ENCODE measurements at places on chromosomes 1 and 21.
A peak's percentile ranks its signal among the peaks of the same experiment; 100 is the strongest.

DNA sequence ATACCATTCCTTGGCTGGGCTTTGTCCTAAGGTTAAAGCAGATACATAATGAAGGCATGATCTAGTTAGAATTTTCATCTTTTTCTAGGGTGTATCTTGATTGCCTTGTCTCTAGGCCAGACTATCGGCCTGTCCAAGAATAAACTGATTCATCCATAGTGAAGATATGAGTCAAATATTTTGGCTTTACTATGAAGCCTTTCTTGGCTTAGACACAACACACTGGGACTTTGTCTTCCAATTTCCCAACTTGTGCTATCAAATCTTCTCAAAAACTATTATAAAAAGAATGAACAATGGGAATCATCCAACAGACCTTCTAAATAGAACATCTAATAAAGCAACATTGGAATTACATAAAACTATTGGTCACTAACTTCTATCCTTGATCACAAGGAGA, 64.8 kb downstream of the WARS2 start:
- H3K4me3 ChIP-seq = no peak overlapping the region
- H3K4me1 ChIP-seq = peaks cover 17% of the 10 kb centered on the region

DNA sequence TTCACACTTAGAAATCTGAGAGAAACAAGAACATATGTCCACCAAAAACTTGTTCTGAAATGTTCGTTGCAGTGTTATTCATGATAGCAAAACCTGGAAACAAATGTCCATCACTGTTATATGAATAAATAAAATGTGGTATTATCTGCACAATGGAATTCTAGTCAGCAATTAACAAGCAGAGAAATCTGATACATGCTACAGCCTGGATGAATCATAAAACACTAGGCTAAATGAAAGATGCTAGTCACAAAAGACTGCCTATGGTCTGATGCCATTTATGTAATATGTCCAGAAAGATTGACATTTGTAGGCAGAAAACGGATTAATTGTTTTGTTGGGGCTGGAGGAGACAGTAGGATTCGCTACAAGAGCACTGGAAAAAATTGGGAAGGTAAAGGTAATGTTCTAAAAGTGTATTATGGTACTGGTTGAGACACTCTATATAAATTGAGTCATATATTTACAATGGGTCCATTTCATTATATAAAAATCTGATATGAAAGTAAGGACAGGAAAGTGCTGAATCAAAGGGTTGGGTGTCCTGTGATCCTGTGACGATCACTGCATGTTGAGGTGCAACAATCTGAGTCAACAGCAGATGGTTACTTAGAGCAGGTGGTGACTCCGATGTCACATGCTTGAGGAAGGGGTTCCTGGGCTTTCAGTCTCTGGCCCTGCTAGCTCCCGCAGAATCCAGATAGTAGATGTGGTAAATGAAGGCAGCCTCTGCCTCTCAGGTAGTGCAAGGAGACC, 102.1 kb upstream of the NBPF4 start:
- no peak for DNase-seq
- no peak overlapping the region for H3K27ac ChIP-seq
- H3K4me1 ChIP-seq = no peaks in the 10 kb centered on the region
- H3K36me3 ChIP-seq = no peaks in the 10 kb centered on the region
- no peak overlapping the region for H3K4me3 ChIP-seq

GRCh38 chr1:161721738-161722343, 497 bp downstream of the FCRLB start:
- H3K4me3 ChIP-seq = no peak overlapping the region
- no peaks in the 10 kb centered on the region for H3K36me3 ChIP-seq
- H3K27ac ChIP-seq = no peak overlapping the region

GRCh38 chr1:53321366-53321765, 6.5 kb downstream of the LRP8 start:
- no peak overlapping the region for H3K4me3 ChIP-seq
- no peaks in the 10 kb centered on the region for H3K27me3 ChIP-seq
- H3K36me3 ChIP-seq = no peaks in the 10 kb centered on the region
- no peak overlapping the region for H3K27ac ChIP-seq
- peaks cover 7% of the 10 kb centered on the region for H3K4me1 ChIP-seq

GRCh38 chr1:43034778-43035177, 76.1 kb upstream of the SLC2A1 start:
- DNase-seq = no peak
- H3K27me3 ChIP-seq = no peaks in the 10 kb centered on the region
- H3K36me3 ChIP-seq = no peaks in the 10 kb centered on the region
- no peak overlapping the region for H3K27ac ChIP-seq
- H3K4me3 ChIP-seq = no peak overlapping the region

GRCh38 chr1:44585315-44585920, 88.9 kb downstream of the TMEM53 start:
- DNase-seq = no peak
- no peak overlapping the region for H3K27ac ChIP-seq
- H3K27me3 ChIP-seq = no peaks in the 10 kb centered on the region
- no peaks in the 10 kb centered on the region for H3K36me3 ChIP-seq

DNA sequence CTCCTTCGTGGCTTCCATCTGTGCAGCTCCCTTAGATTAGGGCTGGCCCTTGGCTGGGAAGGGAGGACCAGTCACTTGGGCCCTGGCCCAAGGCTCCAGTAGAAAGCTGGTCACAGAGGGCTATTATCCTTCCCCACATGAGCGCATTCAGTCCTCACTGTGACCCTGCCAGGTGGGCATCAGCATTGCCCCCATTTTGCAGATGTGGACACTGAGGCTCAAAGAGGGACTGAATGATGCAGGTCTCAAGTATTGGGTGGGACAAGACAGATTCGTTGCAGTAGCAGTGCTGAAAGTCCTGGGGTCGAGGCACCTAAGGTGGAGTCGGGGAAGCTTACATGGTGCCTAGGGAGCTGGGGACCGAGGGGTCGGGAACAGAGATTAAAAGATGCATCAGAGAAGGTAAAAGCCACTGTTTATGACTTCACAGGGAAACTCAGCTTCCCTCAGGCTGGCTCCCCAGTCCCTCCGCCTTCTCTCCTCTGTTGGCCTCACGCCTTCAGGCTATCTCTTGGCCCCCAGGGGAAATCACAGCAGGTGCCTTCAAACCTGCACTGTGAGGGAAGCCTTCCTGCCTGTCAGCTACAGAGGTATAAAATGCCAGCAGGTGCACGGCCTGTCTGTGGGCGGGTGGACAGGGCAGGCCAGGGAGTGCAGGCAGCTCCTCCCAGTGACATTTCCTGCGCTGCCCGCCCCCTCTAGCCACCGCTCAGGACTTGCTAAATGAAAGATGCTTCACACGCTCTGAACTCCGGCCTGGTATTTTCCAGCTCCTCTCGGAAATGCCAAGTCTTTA, 178.4 kb downstream of the GRIK3 start:
- no peak for DNase-seq

- H3K4me1 ChIP-seq = peaks cover 11% of the 10 kb centered on the region
- H3K36me3 ChIP-seq = no peaks in the 10 kb centered on the region
- peak overlapping the region; percentile 53 for H3K4me3 ChIP-seq
- no peak for DNase-seq
These were observed 43.0 kb upstream of the PSEN2 start for GRCh38 chr1:226827458-226827857.

GRCh38 chr1:61992257-61992656, 202.4 kb upstream of the L1TD1 start:
- no peaks in the 10 kb centered on the region for H3K4me1 ChIP-seq
- no peaks in the 10 kb centered on the region for H3K27me3 ChIP-seq
- no peaks in the 10 kb centered on the region for H3K36me3 ChIP-seq
- no peak overlapping the region for H3K27ac ChIP-seq

- DNase-seq = no peak
- no peaks in the 10 kb centered on the region for H3K4me1 ChIP-seq
- H3K4me3 ChIP-seq = no peak overlapping the region
- no peak overlapping the region for H3K27ac ChIP-seq
- H3K36me3 ChIP-seq = peaks cover 10% of the 10 kb centered on the region
These were observed 17.6 kb downstream of the MTFR1L start for GRCh38 chr1:25837262-25837875.

- no peaks in the 10 kb centered on the region for H3K4me1 ChIP-seq
- H3K27me3 ChIP-seq = no peaks in the 10 kb centered on the region
- DNase-seq = no peak
- H3K36me3 ChIP-seq = no peaks in the 10 kb centered on the region
These were observed 8.5 kb upstream of the TTC22 start for GRCh38 chr1:54809496-54810074.

GRCh38 chr1:147080671-147081394, 91.4 kb downstream of the PRKAB2 start:
- H3K4me1 ChIP-seq = peaks cover 39% of the 10 kb centered on the region
- DNase-seq = no peak
- H3K4me3 ChIP-seq = peak overlapping the region; percentile 42
- no peaks in the 10 kb centered on the region for H3K36me3 ChIP-seq
- no peak overlapping the region for H3K27ac ChIP-seq

DNA sequence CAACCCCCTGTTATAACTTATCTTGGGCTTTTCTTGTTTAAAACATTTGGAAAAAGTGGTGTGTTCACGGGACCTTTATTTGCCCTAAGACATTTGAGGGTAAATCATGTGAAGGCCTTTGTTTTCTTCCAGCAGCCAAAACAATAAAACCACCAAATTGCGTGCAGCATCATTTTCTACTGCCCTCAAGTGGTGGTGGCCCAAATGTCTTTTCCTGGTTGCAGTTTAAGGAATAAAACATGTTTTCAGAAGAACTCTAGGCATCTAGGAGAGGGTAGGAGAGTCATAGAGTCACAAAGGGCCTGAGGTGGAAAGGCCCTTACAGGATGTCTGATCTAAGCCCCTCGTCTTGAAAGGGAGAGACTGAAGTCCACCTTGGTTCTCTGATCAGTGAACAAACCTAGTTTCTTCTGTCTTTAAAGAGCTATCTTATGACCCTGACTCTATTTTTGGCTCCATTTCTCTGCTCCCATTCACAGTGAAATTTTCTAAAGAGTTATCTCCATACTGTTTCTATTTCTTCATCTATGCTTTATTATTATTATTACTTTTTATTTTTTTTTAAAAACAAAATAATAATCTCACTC, 16.0 kb upstream of the EPS15 start:
- no peaks in the 10 kb centered on the region for H3K27me3 ChIP-seq
- no peaks in the 10 kb centered on the region for H3K36me3 ChIP-seq
- H3K4me1 ChIP-seq = no peaks in the 10 kb centered on the region
- H3K4me3 ChIP-seq = no peak overlapping the region
- H3K27ac ChIP-seq = no peak overlapping the region

Data from thoracic aorta (tissue), 2 donors.